ENCODE measurements at places on chromosomes 7 and 10.

DNA sequence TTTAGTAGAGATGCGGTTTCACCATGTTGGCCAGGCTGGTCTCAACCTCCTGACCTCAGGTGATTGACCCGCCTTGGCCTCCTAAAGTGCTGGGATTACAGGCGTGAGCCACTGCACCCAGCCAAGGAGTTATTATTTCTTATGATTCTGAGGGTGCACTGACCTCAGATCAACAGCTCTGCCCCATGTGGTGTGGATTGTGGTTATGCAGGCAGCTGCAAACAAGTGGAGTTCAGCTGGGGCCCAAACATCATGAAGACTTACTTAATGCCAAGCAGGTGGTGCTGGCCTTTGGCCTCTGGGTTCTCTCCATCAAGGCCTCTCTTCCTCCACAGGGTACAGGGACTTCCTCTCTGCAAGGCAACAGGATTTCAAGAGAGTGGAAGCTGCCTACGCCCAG, 45.1 kb upstream of the OPTN start:
- no peak for DNase-seq

- DNase-seq, result no peak
Observed at GRCh38 chr7:146683439-146683838, 566.8 kb downstream of the CNTNAP2 start.

DNA sequence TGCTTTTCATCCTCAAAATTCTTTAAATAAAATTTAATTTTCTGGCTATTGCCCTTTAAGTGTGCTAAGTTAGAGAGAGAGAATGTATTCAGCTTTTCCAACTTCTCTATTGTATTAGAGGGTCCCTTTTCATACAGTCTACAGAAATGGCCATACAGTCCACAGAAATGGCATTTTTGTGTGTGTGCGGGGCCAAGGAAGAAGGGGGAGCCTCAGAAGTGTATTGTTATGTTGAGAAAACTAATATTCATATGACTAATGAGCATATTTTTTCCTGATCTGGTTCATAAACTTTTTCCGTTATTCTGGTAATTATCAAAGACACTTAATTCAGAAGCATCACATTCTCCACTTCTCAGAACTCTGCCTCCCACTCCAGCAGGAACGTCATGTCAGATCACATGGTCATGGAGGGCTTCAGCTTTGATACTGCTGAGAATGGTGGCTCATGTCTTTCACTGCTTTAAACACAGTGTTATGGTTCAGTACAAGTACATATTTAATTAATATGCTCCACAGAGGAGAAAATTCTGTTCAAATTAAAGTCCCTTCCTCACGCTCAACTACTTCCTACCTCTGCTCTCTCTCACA, 37.1 kb downstream of the ELMO1 start:
- DNase-seq, result no peak

DNA sequence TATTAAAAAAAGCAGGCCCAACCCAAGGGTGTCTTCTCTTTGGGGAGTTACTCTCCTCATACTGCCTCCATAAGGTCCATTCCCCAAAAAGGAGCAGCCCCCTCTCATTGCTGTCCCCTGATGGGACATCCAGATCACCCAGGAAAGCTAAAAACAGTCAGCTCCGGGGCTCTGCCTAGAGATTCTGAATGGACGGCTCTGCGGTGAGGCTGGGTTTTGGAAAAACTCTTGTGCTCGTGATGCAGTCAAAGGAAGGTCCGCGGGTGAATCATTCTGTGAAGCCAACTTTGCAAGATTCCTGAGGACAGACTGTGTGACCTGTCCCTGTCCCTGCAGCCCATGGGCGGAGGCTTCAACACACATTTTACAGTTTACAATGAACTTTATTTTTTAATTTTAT, 351.5 kb downstream of the TYW1 start:
- no peak for DNase-seq

- DNase-seq, result no peak
Observed at GRCh38 chr7:16365952-16366351, 55.4 kb downstream of the CRPPA start.

- no peak for DNase-seq
Observed at GRCh38 chr10:80739963-80740715, 202.4 kb downstream of the SH2D4B start.

Measured in Caco-2 (cell line).